NCI-H1436 (cell line): ENCODE measurements at places on chromosomes 11 and 22.

DNA sequence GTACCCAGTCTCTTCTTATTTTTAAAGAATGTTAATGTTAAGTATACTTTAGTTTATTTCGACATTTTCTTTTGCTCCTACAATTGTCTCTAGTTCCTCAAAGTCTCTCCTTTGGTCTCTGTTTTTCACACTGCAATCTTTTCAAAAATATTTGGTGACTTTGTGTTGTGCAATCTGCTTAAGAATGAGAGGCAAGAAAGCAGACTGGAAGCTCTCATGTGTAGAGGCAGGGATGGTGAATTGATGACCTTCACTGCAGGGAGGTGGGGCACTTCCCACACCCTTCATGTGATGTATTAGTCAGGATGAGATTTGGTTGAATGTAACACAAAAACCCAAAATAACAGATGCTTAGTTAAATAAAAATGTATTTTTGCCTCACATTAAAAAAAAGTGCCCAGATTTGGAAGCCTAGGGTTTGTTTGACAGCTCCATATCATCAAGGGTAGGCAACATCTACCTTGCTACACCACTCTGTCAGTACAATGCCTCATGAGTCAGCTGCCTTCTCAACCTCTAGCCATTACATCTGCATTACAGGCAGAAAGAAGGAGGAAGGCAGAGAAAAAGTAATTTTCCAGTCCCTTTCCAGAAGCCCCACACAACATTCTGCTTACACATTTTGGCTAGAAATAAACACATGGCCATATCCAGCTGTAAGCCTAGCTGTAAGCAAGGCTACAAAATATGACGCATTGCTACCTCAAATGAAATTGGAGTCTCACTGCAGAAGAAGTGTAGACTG lies 3.8 kb upstream of the MMP27 start:
- no peak for DNase-seq

GRCh38 chr11:41660585-41660984 lies 201.1 kb upstream of the LRRC4C start:
- no peak for DNase-seq

DNA sequence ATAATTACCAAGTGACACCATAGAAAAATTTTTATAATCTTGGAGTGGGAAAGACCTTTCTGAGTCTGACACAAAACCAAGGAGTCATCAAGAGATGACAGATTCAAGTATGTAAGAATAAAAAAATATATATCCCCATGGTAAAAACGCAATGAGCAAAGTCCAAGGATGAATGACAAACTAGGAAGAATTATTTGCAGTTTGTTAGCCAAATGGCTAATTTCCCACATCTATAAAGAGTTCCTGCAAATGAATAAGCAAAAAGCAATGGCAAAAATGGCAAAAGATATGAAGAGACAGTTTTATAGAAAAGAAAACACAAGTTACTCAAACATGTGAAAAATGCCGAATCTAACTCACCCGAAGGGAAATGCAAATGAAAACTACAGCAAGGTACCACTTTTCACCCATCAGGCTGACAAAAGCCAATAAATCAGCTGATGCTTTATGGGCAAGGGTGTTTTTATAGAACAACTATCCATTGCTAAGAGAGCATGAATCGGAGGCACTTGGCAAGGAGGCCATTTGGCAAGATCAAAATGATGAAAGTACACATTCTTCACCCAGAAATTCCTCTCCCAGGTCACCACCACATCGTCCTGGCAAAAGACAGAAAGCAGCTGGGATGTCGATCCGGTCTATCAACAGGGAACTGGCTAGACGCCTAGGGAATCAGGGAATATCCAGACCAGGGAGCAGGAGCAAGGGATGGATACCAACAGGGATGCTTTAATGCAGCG lies 21.1 kb upstream of the KLHL35 start:
- no peak for DNase-seq

DNA sequence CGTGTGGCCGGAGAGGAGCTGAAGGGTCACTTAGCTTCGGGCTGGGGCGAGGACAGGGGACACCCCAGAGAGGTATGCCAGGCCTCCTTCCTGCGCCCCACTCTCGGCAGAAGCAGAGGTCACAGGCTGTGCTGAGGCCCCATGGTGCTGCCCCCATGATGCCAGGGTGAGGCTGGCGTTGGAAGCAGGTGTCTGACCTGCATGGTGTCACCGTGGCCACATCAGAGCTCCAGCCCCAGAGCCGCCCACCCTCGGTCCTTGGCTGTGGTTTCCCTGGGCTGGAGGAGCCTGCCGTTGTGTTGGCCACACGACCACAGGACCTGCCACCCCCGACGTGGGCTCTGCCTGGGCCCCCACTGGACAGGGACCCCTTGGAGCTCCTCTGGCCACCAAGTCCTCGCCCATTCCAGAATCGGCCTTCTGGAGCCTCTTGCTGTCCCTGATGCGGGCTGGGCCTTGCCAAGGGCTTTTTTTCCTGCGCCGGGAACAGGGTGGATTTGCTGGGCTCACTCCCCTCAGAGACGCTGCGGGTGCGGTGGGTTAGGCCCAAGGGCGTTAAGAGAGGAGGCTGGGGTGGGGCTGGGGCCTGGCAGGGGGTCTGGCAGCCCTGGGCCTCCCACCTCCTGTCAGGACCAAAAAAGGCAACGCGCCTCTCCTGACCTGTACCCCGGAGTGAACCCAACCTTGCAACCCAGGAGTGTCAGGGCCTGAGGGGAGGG lies 8.2 kb upstream of the TSSC4 start:
- no peak for DNase-seq

GRCh38 chr11:88790182-88790581 lies 275.6 kb downstream of the GRM5 start:
- no peak for DNase-seq

DNA sequence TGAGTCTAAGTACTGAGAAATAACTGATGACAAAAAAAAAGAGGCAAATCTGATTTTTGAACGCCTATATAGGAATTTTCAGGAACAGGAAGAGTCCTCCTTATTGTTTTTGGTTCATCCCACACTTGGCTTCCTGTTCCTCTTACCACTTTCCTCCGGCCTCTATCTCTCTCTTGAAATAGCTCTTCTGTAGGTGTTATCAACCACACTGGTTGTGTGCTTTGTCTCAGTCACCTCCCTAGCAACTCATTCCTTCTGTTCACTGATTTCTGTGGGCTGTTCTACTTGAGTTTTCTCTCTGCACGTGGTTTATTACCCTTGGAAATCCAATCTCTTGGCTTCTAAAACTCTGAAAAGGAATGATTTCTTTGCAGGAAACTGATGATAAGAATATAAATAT lies 78.7 kb upstream of the C11orf87 start:
- DNase-seq = no peak

- no peak for DNase-seq
Measured at GRCh38 chr11:92804388-92804966, 165.0 kb upstream of the MTNR1B start.

DNA sequence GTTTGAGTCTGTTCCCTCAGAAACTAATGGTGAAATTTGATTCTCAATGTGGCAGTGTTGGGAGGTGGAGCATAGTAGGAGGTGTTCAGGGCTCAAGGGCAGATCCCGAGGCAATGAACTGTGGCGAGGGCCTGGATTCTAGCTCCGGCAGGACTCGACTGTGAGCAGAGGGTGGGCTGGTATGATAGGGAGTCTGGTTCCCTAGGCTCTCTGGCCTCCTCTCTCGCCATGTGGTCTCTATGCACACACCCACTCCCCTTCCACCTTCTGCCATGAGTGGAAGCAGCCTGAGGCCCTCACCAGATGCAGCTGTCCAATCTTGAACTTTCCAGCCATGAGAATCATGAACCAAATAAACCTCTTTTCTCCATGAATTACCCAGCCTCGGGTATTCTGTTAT lies 32.3 kb downstream of the ATP6V1E1 start:
- no peak for DNase-seq

GRCh38 chr22:38046070-38046748 lies 11.0 kb upstream of the PICK1 start:
- no peak for DNase-seq

DNA sequence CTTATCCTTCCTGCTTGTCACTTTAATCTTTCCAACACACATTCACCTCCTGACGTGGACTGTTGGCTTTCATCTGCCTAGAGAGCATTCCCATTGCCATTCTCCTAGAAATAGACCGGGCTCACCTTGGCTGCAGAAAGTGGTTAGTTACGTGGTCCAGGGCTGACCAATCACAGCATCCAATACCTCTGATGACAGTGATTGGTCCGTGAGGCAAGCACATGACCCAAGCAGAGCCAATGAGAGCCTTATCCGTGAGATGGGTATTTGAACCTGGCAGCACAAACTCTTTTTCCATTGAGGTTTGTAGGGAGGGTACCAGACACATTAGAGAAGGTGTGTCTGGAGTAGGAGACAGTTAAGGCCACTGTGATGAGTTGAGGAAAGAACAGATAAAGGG lies 85.8 kb downstream of the MIAT start:
- DNase-seq = no peak

DNA sequence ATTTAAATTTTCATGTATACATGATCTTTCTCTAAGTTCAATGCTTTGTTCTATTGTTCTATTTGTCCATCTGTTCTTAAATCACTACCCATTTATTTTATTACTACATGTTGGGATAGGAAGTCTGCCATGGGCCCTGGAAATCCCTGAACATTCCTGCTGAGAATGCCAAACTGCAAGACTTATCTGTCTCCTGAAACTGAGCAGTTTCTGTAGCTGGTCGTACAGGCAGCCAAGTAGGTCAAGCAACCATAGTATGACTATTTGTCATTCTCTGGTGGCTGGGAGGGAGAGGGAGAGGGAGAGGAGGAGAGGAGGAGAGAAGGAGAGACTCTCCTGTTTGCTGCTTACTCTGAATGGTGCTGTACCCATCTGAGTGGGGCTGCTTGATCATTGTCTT lies 82.8 kb upstream of the SNX19 start:
- no peak for DNase-seq

DNA sequence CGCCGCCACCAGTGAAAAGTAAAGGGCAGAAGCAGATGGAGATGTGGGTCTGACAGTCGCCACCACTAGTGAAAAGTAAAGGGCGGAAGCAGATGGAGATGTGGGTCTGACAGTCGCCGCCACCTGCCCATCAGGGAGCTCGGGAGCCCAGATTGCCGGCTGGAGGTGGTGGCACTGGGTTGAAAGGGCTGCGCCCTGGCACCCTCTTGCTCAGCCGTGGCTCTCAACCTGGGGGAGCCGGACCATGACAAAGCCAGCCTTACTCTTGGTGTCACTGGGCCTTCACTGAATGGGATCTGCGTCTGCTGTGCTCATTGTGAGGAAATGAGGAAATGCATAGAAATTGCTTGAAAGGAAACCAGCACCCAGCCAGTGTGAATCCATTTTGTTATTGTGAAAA lies 36.3 kb downstream of the AP2A2 start:
- DNase-seq = no peak

- peak; percentile 44 for DNase-seq
Measured at GRCh38 chr11:65780770-65781151, at the start of gene AP5B1. AP5B1 (minus strand) TSS chr11:65780976; CDS start chr11:65780591, 385 bp downstream.

- DNase-seq = no peak
Measured at GRCh38 chr11:71418643-71419042, 29.6 kb downstream of the DHCR7 start.

DNA sequence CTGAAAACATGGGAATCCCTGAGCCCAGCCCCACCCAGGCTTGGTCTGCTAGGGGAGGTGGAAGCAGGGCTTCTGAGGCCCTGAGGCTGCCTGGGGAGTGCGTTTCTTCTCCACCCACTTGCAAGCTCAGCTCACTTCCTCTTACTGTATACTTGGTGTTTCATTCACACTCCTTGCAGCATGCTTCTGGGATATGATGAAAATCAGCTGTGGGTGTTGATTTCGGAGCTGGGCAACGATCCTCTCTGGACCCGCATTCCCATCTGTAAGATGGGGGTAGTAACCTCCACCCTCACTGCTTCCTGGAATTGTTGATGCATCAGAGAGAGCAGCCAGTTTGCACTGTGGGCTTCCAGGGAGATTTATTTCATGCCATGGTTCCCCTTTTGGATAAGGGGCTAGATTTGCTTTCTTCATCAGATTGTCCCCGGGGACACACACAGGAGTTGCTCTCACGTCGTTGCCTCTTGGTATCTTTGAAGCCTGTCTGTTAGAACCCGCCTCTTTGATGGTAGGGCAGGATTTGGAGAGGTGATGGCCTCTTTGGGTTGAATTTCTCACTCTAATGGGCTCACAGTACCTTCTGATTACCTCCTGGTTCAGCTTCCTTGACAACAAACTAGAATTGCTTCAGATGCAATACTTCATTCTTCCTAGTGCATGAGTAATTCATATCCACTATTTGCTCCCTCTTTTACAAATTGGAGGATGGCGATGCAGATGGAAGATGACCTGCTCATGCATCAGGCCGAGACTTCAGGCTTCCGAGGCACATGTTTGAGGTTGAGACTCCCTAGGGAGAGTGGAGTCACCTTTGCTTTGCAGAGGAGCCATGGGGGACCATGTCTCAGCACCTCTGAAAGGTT lies 40.4 kb downstream of the BCR start:
- DNase-seq = no peak

DNA sequence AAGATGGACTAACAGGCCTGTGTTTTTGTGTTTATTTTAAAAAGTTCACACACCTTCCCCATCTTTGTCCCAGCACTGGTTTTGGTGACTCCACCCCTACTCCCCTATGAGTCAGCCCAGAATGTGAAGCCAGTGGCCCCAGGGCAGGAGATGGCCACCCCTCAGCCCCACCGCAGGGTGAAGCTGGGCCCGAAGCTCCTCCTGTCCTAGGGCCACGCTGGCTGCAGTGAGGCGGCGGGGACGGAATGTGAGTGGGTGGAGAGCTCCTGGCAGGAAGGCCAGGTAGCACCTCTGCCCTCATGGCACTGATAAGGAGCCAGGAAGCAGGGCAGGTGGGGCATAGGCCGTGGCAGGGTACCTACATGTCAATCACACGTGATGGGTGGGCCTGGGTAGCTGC lies 39.9 kb downstream of the SGSM3 start:
- DNase-seq = no peak

- DNase-seq = no peak
Measured at GRCh38 chr11:6568191-6568918, 35.1 kb downstream of the RRP8 start.

GRCh38 chr22:16989915-16990314 lies 18.1 kb downstream of the GAB4 start:
- DNase-seq = no peak

- no peak for DNase-seq
Measured at GRCh38 chr11:35305670-35306382, 113.5 kb downstream of the SLC1A2 start.

DNA sequence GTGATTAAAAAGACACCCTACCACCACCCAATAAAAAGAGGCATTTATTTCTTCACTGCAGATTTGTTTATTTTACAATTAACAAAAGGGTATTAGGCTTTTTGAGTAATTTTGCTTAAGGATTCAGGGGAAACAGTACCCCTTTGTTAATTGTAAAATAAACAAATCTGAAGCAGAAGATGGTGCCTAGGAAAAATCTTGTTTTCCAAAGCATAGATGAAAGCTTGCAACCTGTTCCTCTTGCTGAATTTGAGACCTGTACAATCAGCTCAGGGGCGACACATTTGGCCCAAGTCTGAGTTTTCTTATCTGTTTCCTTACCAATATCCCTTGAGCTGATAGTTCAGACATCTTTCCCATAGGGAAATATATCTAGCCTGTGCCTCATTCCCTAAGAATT lies 171.9 kb downstream of the GRIA4 start:
- no peak for DNase-seq

DNA sequence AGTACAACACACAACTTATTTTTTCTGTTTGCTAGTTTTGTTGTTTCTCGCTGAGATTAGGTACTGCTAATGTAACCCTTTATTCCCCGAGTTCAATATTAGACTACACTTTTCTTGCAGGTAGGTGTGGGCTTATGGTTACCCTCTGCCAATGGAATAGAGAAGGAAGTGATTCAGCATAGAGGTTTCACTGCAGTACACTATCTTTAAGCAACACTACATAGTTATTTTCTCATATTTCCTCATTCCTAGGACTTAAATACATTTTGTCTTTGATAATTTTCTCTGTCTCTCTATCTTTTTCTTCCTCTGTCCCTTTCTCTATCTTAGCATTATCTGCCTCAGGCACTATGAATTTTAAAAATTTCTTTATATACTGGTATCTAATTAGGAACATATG lies 791.0 kb downstream of the FAM181B start:
- DNase-seq = no peak
